Activated CD4-positive, alpha-beta T cell treated with anti-CD3 and anti-CD28 coated beads for 1 hour (primary cell): ENCODE measurements at places on chromosomes 16 and 17.

- no peak for DNase-seq
Observed at GRCh38 chr17:77042476-77043231, 98.1 kb upstream of the SEC14L1 start.

GRCh38 chr17:41185001-41185400 lies 290 bp upstream of the KRTAP4-1 start:
- no peak for DNase-seq

- no peak for DNase-seq
Observed at GRCh38 chr17:52383493-52384100, 225.1 kb upstream of the CA10 start.

GRCh38 chr16:63695347-63695746 lies 1426.5 kb downstream of the CDH11 start:
- no peak for DNase-seq

- no peak for DNase-seq
Observed at GRCh38 chr17:62888148-62888547, 77.9 kb upstream of the TANC2 start.

DNA sequence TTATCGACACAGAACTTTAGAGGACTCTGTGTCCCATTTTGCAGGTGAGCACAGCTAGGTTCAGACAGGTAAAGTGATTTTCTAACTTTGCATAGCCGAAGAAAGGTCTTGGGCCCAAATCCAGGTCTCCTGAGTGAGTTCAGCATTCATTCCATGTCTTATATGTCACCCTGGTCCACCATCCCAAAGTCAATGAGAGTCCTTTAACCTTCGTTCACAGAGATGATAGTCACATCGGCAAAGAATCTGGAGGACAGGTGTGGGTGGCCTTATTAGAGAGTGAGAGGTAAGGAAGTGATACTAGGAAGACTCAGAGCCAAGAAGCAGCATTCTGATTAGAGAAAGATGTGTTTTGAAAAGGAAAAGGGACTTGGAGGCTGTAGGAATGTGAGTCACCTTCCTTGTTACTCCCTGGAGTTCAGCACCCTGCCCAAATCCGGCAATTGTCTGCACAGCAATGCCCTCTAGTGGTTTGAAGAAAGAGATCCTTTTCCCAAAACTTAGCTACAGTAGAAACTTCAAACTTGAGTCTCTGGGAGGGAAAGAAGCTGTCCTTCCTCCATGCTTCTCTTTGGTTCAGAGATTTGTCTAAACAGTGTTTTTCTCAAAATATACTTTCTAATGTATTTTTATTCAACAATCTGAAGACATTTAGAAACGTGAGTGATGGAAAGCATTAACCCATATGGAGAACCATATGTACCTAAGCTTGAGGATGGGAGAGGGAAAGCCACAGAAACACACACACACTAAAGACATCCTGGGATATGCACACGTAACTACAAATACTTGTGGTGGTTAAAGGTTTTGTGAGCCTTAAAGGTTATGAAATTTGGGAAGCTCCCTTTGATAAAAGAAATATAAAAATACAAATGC lies 96.4 kb upstream of the SHISA6 start:
- no peak for DNase-seq

- DNase-seq, result no peak
Observed at GRCh38 chr17:50412188-50412732, 13.8 kb upstream of the ACSF2 start.

- DNase-seq, result no peak
Observed at GRCh38 chr17:83037874-83038165, 41.6 kb upstream of the METRNL start.

DNA sequence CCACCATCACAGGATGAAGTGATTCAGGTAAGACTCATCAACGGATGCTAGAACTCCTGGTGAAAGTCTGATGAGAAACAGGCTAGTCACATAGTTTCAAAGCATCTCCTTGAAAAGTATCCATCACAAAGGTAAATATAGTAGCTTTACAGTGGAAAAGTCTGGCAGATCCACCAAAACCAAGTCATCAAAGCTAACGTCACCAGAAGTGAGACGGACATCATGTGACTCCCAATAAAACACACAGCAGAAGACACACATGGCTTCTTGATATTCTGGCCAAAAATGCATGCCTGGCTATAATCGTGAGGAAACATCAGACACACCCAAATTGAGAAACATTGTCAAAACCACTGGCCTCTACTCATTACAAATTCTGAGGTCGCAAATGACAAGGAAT lies 17.9 kb upstream of the TRPV3 start:
- DNase-seq, result no peak

GRCh38 chr17:76539631-76540271 lies at the start of gene PRCD:
PRCD (plus strand) TSS chr17:76540044; CDS start chr17:76540142, 98 bp downstream.
- no peak for DNase-seq

GRCh38 chr16:1870365-1871082 lies 1.4 kb downstream of the MEIOB start:
- no peak for DNase-seq

- DNase-seq, result no peak
Observed at GRCh38 chr16:58809213-58809612, 75.1 kb upstream of the GOT2 start.

- DNase-seq, result no peak
Observed at GRCh38 chr17:35148144-35148543, 527 bp downstream of the UNC45B start.

- DNase-seq, result no peak
Observed at GRCh38 chr16:58201163-58201562, 3.3 kb upstream of the CSNK2A2 start.

- DNase-seq, result no peak
Observed at GRCh38 chr17:43855061-43855460, 8.1 kb downstream of the CD300LG start.

- no peak for DNase-seq
Observed at GRCh38 chr16:69921127-69921526, 30.0 kb upstream of the CLEC18A start.

- no peak for DNase-seq
Observed at GRCh38 chr17:40727447-40728231, 24.1 kb upstream of the KRT24 start.

GRCh38 chr17:77343031-77343800 lies 202.4 kb downstream of the SEC14L1 start:
- peak; percentile 1 for DNase-seq

DNA sequence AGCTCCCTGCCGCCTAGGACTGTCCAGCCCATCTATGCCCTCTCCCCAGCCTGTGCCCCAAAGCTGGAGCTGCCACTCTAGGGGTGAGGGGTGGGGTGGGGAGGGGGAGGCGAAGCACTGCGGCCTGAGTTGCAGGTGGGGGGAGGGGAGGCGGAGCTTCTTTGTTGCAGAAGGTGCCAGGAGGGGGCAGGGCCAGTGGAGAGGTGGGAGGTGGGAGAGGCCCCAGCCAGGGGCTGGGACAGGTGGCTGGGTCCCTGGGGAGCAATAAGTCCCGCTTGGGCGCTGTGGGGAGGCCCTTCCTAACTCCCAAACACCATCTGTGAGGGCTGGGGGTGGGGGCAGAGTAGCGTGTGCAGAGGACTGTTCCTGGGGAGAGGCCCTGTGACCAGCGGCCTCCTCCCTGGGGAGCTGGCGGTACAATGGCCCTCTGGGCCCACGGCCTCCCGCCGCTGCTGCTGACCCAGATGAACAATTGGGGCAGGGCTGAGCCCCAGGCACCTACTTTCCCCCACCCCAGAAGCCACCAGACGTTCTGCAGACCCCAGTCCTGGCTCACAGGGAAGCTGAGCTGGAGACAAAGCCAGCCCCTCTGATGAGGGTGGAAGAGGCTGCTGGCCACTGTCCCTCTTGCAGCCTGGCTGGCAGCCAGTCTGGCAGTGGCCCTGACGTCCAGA lies 2.2 kb upstream of the NTN3 start:
- DNase-seq, result no peak

GRCh38 chr16:54402270-54402669 lies 115.7 kb upstream of the IRX3 start:
- no peak for DNase-seq

GRCh38 chr17:19549746-19550623 lies 16.3 kb downstream of the SLC47A1 start:
- no peak for DNase-seq

DNA sequence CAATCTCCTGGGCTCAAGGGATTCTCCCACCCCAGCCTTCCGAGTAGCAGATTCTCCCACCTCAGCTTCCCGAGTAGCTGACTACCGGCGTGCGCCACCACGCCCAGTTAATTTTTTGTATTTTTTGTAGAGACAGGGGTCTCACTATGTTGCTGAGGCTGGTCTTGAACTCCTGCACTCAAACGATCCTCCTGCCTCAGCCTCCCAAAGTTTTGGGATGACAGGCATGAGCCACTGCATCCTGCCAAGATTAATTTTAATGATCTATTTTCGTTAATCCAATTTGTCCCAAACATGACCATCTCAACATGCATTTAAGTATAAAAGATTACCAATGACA lies 1.2 kb downstream of the ZC3H7A start:
- DNase-seq, result no peak

DNA sequence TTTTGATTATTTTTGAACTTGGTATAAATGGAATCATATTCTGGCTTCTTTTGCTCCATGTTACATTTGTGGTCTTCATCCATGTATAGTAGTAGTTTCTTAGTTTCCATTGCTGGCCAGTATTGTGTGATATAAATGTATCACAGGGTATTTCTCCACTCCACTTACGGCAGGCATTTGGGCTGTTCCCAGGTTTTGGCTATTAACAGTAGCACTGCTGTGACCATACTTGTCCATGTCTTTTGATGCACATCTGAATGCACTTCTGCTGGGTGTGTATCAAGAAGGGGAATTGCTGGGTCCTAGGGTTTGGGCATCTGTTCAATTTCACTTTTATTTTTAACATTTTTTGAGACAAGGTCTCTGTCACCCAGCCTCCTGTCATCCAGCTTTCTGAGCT lies 13.9 kb downstream of the NTN1 start:
- no peak for DNase-seq

DNA sequence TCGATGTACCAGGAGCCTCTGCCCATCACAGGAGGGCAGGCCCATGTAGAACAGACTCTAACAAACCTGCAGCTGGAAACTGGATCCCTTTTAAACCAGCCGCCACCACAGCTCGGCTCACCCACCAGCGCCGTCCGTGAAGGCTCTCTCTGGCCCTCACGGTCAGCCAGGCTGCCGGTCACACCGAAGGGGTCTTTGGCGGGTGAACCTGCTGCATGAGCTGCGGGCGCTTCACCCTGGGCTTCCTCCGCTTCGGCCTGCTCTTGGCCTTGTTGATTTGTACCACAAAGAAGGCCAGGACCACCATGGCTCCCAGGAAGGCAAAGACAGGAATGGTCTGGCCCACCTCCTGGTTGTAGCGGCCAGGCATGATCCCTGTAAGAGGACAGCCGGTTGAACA lies 11.7 kb upstream of the SLC38A8 start:
- DNase-seq, result no peak

- no peak for DNase-seq
Observed at GRCh38 chr17:80501741-80502577, 25.6 kb upstream of the NPTX1 start.

DNA sequence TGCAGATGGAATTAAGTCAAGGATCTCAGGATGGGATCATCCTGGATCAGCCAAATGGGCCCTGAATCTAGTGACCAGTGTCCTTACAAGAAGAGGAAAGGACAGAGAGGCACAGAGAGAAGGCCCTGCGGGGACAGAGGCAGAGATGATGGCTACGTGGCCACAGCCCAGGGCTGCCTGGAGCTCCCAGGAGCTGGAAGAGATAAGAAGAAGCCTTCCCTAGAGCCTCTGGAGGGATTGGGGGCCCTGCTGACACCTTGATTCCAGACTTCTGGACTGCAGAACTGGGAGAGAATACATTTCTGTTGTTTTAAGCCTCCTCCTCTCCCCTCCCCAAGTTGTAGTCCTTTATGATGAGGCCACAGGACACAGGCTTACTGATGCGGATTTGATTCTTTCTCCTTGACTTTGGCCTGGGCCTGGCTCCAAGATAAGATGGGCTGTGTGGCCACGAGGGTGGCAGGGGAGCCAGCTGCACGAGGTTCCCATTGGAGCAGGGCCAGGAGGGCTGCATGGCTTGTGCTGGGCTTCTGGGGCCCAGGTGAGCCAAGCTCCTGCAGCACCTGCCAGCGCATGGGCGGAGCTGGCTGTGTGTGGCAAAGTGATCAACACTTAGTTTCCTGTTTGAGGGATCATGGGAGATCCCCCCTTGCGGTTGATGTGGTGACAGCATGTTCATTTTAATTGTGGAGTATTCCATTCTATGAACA lies 146.1 kb downstream of the IRF8 start:
- peak; percentile 13 for DNase-seq

DNA sequence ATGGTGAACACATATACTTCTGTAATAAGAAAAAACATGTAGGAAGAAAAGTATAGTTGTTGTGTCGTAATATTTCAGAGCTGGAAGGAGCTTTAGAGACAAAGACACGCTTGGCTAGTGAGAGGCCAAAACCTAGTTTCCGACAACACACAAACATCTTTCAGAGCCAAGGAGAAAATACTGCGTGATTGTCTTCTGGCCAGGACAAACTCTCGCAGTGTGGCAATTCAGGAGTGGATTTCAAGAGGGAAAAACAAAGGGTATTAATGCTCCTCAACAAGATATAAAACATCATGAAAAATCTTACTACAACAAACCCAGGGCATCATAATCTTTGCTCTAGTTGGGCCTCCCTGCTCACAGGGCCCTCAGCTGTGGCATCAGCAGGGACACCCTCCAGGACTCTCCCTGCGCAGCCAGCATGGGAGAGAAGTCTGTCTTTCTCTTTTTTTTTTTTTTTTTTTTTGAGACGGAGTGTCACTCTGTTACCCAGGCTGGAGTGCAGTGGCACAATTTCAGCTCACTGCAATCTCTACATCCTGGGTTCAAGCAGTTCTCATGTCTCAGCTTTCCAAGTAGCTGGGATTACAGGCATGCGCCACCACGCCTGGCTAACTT lies 66.4 kb downstream of the CYB5B start:
- DNase-seq, result no peak

- DNase-seq, result no peak
Observed at GRCh38 chr16:50802000-50802399, 60.1 kb downstream of the CYLD start.

GRCh38 chr17:67246403-67246652 lies 1.3 kb upstream of the HELZ start:
- DNase-seq, result no peak

GRCh38 chr16:4737545-4737944 lies 3.2 kb downstream of the DNAAF8 start:
- DNase-seq, result no peak

GRCh38 chr17:78435330-78436005 lies 57.0 kb downstream of the PGS1 start:
- DNase-seq, result no peak

- no peak for DNase-seq
Observed at GRCh38 chr16:30147843-30148510, 25.0 kb upstream of the MAPK3 start.

- DNase-seq, result no peak
Observed at GRCh38 chr17:1762901-1763898, 1.3 kb downstream of the SERPINF1 start.

- DNase-seq, result no peak
Observed at GRCh38 chr16:70437017-70437581, 1.8 kb downstream of the ST3GAL2 start.
